Activated T-cell treated with anti-CD3 and anti-CD28 coated beads, Interleukin-2, amount 50 U/mL, for 72 hours (primary cell): ENCODE measurements at places on chromosomes 11 and 22.
A peak's percentile ranks its signal among the peaks of the same experiment; 100 is the strongest.

- no peaks in the 10 kb centered on the region for H3K36me3 ChIP-seq
- peaks cover 43% of the 10 kb centered on the region for H3K4me1 ChIP-seq
- DNase-seq = no peak
- H3K4me3 ChIP-seq = no peak overlapping the region
These were observed 15.8 kb upstream of the CTSC start for GRCh38 chr11:88353386-88353785.

DNA sequence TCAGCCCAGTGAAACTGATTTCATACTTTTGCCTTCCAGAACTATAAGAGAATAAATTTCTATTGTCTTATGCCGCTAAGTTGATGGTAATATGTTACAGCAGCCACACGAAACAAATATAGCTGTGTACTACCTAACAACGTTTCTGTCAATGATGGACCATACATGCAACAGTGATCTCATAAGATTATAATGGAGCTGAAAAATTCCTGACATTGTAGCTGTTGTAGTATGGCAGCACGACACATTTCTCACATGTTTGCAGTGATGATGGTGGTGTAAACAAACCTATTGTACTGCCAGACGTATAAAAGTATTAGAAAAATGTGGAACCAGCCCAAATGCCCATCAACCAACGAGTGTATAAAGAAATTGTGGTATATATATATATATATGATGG lies 5.8 kb upstream of the SLC5A1 start:
- no peak overlapping the region for H3K4me3 ChIP-seq
- no peak overlapping the region for H3K27ac ChIP-seq
- DNase-seq = no peak
- peaks cover 69% of the 10 kb centered on the region for H3K27me3 ChIP-seq
- H3K4me1 ChIP-seq = no peaks in the 10 kb centered on the region

DNA sequence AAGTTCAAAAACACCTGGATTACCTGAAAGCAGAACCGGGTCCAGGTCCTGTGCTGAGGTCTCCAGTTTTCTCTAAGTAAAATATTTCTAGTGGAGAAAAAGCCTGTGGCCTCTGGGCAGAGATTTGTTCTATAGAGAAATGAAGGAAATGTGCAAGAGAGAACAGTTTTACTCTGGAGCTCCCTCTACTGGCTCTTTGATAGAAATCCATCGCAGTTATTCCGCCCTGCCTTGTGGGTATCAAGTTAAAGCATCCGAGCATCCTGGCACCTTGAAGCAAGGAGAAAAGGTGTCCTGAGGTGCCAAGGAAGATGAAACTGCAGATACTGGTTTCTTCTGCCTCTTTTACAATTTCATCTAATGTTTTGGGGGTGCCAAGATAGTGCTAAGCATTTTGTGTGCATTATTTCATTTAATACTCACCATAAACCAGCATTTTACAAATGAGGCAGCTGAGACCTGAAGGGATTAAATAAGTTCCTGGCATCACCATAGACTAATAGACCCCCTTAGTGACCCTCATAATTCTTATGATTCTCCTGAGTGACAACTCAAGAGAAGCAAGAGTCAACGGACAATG lies 113.1 kb upstream of the HSD17B12 start:
- no peak overlapping the region for H3K27ac ChIP-seq
- no peaks in the 10 kb centered on the region for H3K4me1 ChIP-seq
- no peaks in the 10 kb centered on the region for H3K36me3 ChIP-seq
- peaks cover 60% of the 10 kb centered on the region for H3K27me3 ChIP-seq
- no peak overlapping the region for H3K4me3 ChIP-seq
- DNase-seq = no peak

- H3K27ac ChIP-seq = no peak overlapping the region
- no peak for DNase-seq
- no peaks in the 10 kb centered on the region for H3K36me3 ChIP-seq
- H3K4me1 ChIP-seq = no peaks in the 10 kb centered on the region
- H3K27me3 ChIP-seq = peaks cover 5% of the 10 kb centered on the region
These were observed 24.8 kb downstream of the LARGE1 start for GRCh38 chr22:33895444-33895843.

DNA sequence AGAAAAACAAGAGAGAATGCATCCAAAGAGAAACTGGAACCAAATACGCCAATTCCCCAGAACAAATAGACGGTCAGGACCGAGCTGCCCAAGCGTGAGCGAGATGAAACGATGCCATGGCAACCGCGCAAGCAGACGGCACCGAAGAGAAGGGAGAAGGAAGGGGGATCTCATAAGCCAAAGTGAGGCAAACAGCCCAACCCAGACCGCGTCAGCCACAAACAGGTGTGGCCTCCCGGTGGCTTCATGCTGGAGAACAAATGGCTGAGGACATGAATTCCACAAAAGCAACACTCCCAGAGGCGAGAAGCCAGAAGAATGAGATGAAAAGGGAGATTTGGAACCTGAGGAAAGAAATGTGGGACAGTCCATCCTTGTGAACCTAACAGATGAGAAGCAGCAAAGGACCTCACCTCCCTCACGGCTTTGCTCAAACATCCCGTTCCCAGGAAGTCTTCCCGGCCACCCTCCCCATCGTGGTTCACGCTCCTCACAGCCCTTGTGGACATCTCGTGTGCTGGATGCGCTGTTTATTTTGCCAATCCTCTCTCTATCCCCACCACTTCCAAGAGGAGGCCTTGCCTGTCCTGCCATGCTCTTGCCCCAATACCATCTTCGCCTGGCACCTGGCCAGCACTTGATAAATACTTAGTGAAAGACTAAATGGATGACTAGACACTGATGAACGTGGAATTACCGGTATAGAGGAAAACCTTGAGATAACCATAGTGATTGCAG lies 89.1 kb upstream of the RTL6 start:
- DNase-seq = no peak
- H3K4me1 ChIP-seq = peaks cover 6% of the 10 kb centered on the region
- H3K36me3 ChIP-seq = no peaks in the 10 kb centered on the region

DNA sequence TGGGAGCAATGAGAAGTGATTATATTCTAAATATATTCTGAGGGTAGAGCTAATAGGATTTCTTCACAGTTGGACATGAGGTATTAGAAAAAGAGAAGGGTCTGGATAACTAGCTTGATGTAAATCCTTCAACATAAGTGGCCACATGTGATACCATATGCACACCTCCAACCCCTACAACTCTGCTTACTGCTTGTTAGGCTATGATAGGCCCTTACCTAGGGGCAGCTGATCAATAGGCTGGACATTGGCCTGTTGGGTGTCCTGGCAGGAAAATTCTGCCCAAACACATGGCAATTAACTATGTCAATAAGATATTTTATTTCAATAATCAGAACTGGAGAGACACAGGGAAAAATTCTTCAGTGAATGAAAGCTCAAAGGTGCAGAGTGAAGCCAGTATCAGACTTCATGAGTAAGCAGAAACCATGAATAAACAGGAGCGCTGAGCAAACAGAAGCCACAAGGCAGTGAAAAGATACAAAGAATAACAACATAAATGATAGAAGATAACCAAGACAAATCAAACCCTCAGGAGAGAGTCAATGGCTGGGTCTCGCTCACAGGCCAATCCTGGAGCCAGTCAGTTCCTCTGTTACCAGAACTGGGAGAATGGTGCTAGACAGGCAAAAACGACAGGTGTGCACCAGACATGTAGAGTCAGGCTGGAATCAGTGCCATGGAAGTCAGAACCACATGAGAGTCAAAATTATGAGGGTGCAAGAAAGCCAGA lies 46.3 kb upstream of the PSMA1 start:
- H3K27ac ChIP-seq = no peak overlapping the region
- peaks cover 29% of the 10 kb centered on the region for H3K4me1 ChIP-seq
- H3K36me3 ChIP-seq = peaks cover 47% of the 10 kb centered on the region
- DNase-seq = no peak

- no peaks in the 10 kb centered on the region for H3K36me3 ChIP-seq
- no peak overlapping the region for H3K27ac ChIP-seq
- H3K27me3 ChIP-seq = no peaks in the 10 kb centered on the region
- H3K4me3 ChIP-seq = peak overlapping the region; percentile 85
- DNase-seq = peak; percentile 68
These were observed 3.1 kb upstream of the ADORA2A start for GRCh38 chr22:24424001-24424900.
